Activated T-helper 1 cell treated with anti-CD3 and anti-CD28 coated beads, Interleukin-12 subunit alpha, Interleukin-12 subunit beta, Interleukin-2, Interleukin-4 antibody, amounts not matched to agents 30 ng/mL and 10 ng/mL and 1 ng/mL, durations not matched to agents 14 hours and 24 hours and 36 hours (primary cell): ENCODE measurements at places on chromosomes 5 and 9.

DNA sequence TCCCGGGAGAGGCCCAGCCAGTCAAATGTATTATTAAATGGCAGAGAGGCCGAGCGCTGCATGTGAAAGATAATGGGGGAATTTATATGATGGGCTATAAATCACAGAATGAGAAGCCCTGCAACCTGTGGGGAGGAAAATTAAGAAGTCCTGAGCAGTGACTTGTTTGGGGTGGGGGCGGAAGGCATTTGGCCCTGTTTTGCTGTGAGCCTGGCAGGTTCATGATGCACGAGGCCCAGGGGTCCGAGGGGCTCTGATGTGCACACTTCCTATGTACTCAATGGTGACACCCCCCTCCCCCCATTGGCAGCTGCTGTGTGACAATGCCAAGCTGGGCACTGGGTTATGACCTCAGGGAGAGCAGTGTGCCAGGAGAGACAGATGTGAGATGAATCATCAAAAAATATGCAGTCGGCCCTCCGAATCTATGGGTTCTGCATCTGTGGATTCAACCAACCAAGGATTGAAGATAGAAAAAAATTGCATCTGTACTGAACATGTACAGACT is 13.7 kb upstream of the DAB2IP start:
- no peak for DNase-seq

DNA sequence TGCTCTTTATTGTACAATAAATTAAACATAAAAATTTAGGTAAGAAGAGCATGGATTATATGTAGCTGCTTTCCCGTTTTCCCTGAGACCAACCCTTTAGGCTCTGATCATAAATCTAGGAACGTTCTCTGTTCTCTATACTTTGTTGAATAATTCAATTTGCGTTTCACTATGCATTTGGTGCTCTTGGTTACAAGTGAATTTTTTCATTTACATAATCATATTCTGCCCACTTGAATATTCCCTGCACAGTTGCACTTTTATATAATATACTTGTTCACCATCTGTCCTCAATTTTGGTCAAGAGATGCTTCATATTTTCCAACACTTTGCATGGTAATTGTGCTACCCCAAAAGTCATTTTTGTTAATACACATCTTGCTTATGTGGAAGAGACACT is 741.8 kb downstream of the CDH12 start:
- DNase-seq: no peak

DNA sequence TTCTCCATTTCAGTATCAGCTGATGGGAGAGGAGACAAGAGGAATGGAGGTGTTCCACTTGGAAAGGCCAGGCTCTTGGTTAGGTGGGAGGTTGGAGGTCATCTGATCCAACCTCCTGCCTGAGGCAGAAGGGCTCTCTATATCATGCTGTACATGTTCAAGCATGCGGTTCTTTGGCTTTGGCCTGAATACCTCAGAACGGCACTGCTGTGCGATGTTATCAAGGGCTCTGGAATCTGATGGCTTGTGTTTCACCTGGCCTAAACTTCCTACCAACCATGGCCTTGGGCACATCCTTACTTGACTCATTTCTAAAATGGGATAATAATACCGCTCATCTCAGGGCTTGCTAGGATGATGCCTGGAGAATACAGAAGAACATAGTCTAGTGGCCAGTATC is 90.1 kb upstream of the FAM169A start:
- no peak for DNase-seq

DNA sequence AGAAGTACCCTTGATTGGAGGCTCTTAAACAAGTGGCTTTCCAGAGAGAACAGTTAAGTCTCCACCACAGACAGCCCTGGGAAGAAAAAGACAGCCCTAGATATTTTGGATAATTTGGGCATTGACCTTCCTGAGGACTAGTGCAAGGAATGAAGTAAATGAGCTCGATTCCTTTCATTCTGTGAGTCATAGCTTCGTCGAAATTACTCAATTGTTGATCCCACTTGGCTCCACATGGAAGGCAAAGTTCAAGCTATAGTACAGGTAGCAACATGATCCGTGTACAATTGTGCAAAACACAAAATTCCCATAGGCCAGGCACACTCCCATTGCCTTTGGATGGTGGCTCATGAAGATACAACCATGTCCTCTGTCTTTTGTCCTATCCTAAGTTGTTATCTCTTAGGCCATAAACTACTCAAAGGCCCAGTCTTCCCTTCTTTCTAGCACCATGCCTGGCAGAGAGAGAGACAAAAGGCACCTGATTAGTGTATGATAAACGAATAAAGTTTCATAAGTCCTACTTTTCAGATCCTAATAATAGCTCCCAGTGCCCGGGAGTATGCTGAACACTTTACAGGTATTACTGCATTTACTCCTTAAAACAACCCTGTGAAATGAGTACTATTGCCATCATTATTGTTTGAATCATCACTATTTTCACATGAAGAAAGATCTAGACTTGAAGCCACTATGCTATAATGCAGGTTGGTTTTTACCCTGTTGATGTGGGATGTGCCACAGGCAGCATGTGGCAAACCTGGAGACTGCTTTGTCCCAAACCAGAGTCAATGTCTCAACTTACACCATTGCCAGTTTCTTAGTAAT is 116.7 kb upstream of the RANBP3L start:
- no peak for DNase-seq

- no peak for DNase-seq
These were observed 45.4 kb downstream of the CFAP95 start for GRCh38 chr9:69865986-69866385.

DNA sequence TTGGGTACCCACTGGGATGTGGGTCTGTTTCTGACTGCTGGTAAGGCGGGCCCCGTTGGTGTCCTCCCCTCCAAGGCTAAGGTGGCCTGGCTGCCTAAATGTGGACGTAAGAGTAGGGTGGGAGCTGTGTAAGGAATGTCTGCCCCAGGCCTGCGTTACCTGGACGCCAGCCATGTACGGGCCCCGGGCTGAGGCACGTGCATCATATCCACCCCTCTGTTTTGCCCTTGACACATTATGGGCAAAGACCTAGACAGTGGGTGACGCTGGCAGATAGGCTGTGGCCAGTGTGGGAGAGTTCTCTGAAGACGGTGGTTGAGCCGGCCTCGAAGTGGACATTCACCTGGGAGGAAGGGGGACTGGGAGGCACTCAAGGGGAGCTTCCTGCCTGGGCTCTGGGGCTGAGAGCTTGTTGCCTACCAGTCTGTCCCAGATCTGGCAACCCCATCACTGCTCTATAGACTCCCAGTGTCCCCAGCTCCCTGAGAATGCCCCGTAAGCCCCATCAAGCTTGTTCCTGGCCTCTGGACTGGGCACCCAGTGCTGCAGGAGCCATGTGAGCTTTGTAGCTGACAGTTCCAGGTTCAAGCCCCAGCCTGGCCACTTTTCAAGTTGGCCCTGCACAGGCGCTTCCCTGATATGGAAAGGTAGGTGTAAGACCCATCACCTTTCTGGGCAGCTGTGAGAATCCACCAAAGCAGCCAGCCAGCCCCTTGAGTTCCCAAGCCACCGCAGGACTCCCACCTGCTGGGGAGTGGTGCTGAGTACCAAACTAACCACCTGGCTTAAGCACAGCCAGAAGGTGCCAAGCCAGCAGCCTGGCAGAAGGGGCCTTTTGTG is 3.2 kb upstream of the PRR7 start:
- no peak for DNase-seq

GRCh38 chr5:169248996-169249395 is 51.9 kb downstream of the SLIT3 start:
- DNase-seq: no peak

GRCh38 chr5:134503088-134503936 is 22.2 kb upstream of the JADE2 start:
- peak; percentile 71 for DNase-seq

DNA sequence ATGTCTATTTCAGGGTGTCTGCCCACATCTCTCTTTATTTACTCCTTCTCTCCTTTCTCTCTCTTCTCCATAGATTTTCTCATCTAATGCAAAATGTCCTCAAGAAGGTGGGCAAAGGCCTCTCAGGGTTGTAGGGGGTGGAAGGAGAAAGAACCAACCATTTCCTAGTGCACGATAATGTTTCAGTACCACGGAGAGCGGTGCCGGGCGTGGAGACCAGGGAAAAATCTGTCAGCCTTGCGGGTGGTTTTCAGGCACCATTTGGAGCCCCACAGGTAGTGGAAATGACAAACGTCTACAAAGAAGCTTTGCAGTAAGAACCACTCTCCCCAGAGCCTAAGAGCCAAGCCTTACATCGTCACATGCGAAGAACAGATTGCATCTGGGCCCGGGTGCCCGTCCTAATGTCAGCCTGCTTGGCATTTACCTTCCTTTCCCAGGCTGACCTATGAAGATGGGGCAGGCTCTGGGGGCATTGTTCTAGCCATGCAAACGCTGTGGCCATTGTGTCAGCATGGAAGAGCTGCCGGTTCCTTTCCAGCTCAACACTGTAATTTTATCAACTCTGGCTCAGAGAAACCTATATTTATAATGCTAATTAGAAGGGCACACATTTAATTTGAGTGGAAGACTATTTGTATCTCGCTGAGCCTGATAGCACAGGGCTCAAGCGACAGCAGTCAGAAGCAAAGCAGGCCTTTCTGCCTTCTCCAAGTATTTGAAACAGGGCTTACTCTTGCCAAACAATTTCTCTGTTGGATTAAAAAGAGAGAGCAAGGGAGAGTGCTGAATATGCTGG is 430.1 kb upstream of the WWC1 start:
- no peak for DNase-seq

GRCh38 chr9:87595610-87596009 is 97.9 kb downstream of the DAPK1 start:
- no peak for DNase-seq

- no peak for DNase-seq
These were observed 4.6 kb downstream of the DBH start for GRCh38 chr9:133640580-133641395.

GRCh38 chr9:123763910-123764588 is 165.9 kb downstream of the DENND1A start:
- no peak for DNase-seq

- DNase-seq: no peak
These were observed 127.2 kb upstream of the LARP1 start for GRCh38 chr5:154627698-154628678.

GRCh38 chr5:84301535-84301934 is 83.1 kb downstream of the EDIL3 start:
- DNase-seq: no peak

- no peak for DNase-seq
These were observed 103.9 kb downstream of the INSYN2B start for GRCh38 chr5:169876386-169876785.

DNA sequence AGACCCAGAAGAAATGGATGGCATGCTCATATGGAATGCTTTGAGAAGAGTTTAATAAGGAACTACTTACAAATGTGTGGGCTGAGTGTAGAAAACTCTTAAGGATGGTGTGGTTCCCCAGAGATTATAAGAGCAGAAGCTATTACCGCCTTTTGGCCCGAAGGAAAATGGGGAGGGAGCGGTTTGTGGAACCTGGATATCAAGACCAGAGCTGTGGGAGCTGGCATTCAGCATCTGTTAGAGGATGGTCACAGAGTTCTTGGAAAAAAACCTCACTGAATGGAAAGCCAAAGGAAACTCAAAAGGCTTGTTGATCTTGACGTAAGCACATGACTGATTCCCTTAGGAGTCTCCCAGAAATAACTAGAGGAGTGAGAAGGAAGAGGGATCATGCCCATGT is 151.0 kb downstream of the PJA2 start:
- no peak for DNase-seq

- DNase-seq: no peak
These were observed 13.6 kb upstream of the GPX3 start for GRCh38 chr5:151006704-151007334.

GRCh38 chr9:12973710-12974109 is 198.9 kb downstream of the LURAP1L start:
- DNase-seq: no peak

DNA sequence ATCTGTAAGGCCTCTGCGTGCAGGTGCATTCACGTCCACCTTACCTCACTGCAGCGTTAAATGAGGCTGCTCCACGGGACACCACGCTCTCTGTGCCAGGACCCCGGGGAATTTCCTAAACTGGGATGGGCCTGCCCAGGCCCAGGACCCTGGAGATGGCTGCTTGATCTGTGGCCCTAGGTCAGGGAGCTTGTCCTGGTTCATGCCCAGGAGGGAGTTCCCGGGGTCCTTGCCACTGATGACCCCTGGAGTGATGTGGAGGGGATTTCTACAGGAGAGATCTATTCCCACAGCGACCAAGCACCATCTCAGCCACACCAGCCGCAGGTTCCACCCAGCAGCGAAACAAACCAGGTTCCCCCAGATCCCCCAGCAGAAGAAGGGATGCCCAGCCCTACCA is 3.5 kb downstream of the OR2V1 start:
- DNase-seq: no peak
